Smooth muscle cell of the coronary artery (primary cell): ENCODE measurements at places on chromosomes 5 and 9. TPM values are rescaled to one million over a fixed set of nuclear protein-coding genes. Genes with fewer than 3 reads are reported as not detected.

The CD72 gene
- 0.30 and 3.5 TPM in 2 replicates for total RNA-seq

The C5orf58 gene
- not detected in 2 replicates for total RNA-seq

The FIBCD1 gene
- 0.12 and 2.4 TPM in 2 replicates for total RNA-seq

The C9orf57 gene
- total RNA-seq = not detected in 2 replicates

The PRELID1 gene
- 50.7 and 125 TPM in 2 replicates for total RNA-seq

The IRGM gene
- total RNA-seq = not detected in 2 replicates

The SETD9 gene
- 4.1 and 4.6 TPM in 2 replicates for total RNA-seq
